ENCODE measurements at places on chromosomes 13 and 19.

GRCh38 chr13:47903836-47904235, 97.2 kb downstream of the SUCLA2 start:
- no peak for DNase-seq

DNA sequence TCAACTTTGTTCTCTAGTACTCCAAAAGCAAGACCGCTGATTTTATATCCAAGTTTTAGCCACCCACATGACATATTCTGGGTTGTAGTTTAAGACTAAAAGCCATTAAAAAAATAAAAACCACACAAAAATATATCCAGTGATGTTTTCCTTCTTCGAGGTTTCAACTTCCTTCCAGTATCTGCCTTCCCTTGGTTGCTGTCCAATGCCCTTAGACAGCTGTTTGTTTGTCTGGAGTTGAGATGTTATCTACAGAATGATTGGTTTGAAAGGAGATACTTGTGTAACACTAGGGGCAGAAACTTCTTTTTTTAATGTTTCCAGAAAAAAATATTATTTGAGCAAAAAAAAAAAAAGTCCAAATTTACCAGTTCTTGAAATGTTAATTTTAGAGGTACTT, 591.5 kb upstream of the PCDH9 start:
- no peak for DNase-seq

DNA sequence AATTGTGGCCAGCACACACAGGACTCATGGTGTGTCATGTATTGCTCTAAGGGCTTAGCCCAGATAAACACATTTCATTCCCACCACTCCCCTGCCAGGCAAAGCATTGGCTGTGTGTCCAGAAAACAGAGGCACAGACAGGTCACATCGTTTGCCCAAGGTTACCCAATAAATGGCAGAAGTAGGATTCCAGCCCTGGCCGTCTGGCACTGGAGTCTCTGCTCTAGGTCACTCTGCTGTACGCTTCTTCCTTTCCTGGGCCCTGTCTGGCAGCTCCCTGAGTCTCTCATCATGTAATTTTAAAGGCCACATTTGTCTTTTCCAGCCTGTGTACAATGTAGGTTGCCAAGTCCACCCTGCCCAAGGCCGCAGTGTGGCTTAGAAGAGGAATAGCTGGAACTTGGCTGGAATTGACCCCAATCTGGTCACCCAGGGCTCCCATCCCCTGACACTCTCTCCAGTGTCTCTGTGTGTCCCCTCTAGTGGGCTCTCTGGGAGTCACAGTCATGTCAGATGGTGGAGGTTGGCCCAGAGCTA, 264.5 kb upstream of the TSHZ3 start:
- no peak for DNase-seq

DNA sequence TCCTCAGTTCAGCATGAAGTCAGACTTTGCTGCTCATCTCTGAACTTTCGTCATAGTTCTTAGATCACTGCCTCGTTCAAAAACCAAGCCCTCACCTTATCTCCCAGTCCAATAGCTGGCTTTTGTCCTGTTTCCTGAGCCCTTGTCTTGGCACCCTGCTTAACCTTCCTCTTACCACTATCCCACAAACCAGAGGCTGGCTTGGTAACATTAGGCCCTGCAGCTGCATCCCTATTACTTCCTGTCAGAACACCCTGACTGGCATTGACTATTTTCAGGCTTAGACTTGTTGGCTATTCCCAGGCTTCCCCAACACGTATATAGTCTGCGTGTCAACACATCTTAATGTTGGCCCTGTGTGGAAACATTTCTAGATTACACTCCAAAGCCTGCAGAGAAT, 172.4 kb downstream of the VWA8 start:
- no peak for DNase-seq

DNA sequence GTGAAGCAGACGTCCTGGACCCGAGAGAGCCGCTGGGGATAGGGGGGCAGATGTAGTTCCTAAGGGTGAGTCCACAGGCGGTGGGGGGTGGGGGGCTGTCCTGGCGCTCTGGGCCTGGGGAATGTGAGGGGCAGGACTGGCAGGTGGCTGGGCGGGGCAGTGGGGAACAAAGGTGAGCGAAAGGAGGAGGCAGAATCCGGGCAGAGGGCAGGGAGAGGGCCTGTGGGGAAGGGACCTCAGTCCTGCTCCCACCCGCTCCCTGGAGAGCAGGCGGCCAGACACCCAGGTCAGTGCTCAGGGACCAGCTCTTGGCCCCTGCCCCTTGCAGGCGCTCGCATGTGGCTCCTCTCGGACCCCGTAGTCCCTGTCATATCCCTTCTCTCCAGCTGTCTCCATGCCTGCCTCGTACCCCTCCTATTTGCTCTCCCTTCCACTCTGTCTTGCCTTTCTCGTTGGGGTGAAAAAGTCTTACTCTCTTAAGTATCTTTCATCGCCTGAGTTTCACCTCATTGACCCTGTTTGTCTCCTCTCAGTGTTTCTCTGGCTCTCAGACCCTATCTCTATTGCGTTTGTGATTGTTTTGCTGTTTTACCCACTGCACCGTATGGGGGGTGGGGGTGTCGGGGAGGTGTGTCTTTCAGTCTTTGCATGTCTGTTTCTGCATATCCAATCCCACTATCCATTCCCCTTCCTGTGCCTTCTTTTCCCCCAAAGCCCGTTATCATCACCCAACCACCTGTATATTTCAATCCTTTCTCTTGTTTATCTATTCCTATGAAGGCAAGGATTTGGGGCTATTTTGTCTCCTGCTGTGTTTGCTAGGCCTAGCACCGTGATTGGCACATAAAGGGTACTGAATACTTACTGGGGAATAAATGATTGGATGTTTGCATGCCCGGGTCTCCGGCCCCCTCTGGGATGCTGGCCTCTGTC, 5.8 kb downstream of the SPHK2 start:
- no peak for DNase-seq

GRCh38 chr13:76732367-76732766, 153.8 kb downstream of the KCTD12 start:
- DNase-seq: no peak

GRCh38 chr13:36418022-36418805, 14.1 kb upstream of the CCNA1 start:
- DNase-seq: no peak

GRCh38 chr13:20717581-20718542, 14.4 kb downstream of the IL17D start:
- no peak for DNase-seq

- DNase-seq: no peak
Measured at GRCh38 chr19:47561440-47562057, 11.4 kb downstream of the ZNF541 start.

GRCh38 chr19:50422397-50423278, 3.9 kb downstream of the SPIB start:
- no peak for DNase-seq

DNA sequence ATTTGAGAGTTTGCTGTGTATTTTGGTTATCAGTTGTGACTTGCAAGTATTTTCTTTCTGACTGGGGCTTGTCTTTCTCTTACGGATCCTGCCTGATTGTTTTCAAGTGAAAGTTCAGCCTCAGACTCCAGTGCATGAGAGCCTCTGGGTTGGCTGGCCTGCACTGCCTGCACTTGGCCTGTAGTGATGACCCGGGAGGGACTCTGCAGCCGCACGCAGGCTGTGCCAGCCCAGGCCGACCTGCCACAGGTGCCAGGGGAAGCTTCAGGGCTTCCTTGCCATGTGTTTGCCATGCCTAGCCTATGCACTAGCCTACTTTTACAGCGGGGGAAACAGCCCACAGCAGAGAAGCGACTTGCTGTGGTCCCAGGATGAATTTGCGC, 77.0 kb downstream of the KDM4B start:
- DNase-seq: no peak

All from activated CD4-positive, alpha-beta T cell treated with anti-CD3 and anti-CD28 coated beads, Interleukin-2, amount 10 ng/mL, durations not matched to agents 7 days and 5 days (primary cell).